Mucosa of gallbladder (tissue), 1 donor: ENCODE measurements at places on chromosomes 4 and X.
A peak's percentile ranks its signal among the peaks of the same experiment; 100 is the strongest.

- no peak for DNase-seq
Measured at GRCh38 chr4:82797405-82798111, 1.0 kb downstream of the SCD5 start.

DNA sequence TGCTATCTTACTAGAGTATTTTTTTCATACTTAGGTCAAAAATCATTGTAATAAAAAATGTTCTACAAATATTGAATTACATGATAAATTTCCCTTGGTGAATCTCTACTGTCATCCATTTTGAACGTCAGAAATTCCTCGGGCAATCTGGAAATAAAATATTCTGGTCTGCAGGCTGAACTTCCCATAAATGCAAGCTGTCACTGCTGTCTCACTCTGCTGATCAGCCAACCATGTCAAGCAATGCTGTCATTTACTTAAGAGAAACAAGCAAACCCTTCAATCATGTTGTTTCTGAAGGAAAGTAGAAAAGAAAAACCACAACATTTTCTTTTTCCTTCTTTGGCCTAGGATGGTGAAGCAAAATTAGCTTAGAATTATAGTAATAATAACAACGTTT, 514.2 kb upstream of the GALNT7 start:
- no peak for DNase-seq

DNA sequence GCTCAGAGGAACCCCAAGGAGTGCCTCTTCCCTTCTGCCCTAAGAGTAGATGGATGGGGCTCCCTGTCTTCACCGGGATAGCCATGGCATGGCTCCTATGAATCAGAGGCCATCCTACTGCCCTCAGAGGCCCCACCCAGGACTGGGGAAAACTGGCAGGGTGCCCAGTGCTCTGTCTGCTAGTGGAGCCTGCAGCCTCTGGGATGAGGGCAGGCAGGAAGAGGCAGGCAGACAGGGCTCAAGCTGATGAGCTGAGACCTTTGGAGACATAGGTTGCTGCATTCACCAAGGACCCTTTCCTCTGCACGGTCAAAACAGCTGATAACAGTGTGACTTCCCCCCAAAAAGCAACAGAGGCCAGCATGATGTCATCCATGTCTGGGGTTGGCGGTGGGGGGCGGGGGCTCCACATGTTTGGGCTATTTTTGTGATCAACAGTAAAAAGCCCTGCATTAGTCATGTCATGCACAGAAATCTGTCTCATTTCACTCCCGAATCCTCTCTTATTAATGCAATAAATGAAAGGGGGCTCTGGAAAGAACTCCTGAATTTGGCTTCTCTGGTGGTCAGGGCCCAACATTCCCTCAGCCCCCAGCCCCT, 207.6 kb upstream of the MAMLD1 start:
- no peak for DNase-seq

GRCh38 chrX:46758163-46758955, 559 bp downstream of the SLC9A7 start:
- DNase-seq, result no peak

DNA sequence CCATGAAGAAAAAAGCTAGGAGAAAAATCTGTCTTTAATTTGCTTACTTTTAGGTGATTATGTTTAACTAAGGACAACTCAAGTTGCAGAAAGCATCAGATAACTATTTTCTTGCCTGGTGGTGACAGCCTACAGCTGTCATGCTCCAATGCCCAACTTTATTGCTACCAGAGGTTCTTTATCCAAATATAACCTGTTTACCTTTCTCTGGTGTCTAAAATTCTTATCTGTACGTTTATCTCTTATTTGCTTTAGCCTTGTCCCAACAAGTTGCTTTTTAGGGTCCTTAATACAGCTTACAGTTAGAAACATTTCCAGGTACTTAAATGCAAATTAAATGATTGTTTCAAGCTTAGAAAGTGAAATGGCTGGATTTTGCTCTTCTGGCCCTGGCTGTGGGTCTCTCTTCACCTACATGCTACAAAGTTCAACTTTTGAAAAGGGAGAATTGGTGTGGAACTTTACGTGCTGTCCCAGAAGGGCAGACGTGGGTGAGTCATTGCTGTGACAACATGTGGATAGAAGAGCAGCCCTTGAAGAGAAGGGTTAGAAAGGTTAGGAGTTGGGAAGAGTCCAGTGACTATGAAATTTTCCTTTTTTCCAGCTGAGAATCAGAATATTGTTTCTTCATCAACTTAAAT, 60.7 kb downstream of the HPGD start:
- DNase-seq, result peak; percentile 28

- DNase-seq, result no peak
Measured at GRCh38 chrX:42414057-42414456, 363.9 kb downstream of the PPP1R2C start.

DNA sequence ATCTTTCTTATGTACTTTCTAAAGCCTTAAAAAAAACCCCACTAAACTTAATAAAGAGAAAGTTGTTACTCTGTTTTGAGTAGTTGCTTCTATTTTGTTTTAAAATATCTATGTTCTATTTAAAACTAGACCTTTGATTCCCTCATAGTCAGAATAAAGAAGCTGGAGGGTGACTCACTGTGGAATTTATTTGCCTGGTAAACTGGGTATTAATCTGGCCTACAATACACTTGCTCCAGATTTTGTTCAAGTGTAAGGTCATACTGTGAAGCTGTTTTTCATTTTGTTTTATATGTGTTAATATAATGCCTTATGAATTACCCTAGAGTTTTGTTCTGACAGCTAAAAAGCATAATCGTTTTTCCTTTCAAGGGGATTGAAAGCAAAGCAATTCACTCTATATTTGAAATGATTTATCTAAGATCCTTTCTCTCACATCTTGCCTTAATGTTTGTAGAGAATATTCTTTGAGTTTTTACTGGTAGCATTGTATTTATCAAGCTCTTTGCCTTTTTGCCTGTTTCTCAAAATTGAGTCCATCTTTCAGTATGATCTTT, 277.4 kb upstream of the PITX2 start:
- DNase-seq, result no peak

DNA sequence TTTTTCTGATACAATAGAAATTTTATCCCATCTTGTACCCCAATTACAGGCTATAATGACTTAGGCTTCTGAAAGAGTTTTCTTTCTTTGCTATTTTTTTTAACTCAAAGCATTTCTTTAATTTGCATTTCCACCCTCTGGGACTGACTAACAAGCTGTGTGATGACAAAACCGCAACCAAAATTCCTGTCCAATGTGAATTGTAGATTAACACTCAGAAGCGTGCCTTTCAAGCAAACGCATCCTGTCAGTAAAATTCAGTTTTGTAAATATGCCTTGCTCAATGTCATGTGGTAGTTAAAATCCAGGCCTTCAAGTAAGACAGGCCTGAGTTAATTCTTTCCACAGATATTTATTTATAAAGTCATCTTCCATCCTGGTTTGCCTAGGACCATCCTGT, 50.3 kb downstream of the STK32B start:
- DNase-seq, result no peak

- DNase-seq, result no peak
Measured at GRCh38 chrX:8190341-8190830, 19.3 kb upstream of the VCX2 start.

DNA sequence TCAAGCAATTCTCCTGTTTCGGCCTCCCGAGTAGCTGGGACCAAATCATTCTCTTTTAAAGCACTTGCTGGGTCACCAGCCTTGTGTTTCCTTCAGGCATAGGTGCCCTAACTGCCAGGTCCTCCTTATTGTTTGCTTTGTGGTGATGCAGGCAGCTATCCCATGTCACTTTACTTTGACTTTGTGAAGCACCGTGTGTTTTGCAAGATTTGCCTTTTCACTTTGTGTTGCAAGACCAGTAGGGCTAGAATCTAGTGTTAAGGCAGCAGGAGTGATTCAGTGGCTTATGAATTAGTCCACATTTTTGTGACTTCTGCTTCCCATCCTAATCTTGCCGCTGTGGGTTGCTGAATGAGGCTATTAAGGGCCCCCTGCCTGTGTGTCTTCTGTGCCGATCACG, 20.2 kb downstream of the SYAP1 start:
- no peak for DNase-seq

DNA sequence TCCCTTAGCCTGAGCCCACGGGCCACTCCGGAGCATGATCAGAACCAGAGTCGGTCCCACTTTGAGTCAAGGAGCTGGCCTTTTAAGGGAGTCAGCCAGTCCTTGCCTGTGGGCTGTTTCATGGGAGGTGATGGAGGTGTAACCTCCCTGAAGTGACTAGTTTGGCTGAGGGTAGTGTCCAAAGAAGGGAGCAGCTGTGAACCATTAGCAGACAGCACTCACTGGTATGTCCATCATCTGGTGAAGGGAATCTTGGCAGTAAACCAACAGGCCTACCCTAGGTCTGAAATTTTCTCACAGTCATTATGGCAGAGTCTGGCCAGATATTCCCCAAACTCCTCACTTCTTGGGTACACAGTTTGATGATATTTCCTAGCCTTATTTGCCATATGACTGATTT, 12.3 kb upstream of the REPS2 start:
- DNase-seq, result no peak

- DNase-seq, result peak; percentile 44
Measured at GRCh38 chr4:107740950-107741701, 21.1 kb upstream of the PAPSS1 start.

- DNase-seq, result no peak
Measured at GRCh38 chr4:2789793-2790582, 2.9 kb upstream of the SH3BP2 start.

- no peak for DNase-seq
Measured at GRCh38 chr4:127737295-127737694, 7.1 kb downstream of the SLC25A31 start.

DNA sequence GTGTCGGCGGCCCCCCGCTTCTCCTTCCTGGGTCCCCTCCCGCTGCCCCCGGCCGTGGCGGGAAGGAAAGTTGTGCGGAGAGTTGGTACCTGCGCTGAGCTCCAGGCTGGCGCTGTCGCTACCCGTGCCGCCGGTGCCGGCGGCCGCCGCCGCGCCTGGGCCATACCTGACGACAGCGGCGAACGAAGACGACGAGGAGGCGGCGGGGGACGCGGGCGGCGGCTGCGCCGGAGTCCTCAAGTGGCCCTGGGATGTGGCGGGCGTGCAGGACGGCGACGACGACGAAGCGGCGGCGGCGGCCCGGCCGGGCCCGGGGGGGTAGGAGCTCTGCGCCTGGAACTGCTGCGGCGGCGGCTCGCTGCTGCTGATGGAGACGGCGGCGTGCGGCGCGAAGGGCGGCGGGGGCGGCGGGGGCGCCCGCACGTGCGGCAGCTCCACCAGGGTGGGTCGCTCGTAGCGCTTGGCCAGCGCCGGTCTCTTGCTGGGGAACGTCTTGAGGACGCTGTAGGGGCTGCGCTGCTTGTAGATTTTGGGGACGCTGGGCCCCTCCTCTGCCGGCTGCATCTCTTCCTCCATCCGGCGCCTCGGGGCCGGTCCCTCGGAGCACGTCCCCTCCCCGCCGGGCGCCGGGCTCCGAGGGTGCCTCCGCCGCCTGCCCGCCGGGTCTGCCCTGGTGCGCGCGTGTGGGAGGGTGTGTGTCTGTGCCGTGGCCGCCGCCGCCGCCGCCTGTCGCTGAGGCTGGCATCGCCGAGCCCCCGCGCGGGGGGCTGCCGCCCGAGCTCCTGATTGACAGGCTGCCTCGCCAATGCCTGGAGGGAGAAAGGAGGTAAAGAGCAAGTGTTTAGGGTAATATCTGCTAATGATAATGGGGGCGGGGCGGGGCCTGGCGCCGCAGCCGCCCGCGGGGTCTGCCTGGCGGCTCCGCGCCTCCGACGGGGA, 618 bp downstream of the BEND4 start:
- no peak for DNase-seq

DNA sequence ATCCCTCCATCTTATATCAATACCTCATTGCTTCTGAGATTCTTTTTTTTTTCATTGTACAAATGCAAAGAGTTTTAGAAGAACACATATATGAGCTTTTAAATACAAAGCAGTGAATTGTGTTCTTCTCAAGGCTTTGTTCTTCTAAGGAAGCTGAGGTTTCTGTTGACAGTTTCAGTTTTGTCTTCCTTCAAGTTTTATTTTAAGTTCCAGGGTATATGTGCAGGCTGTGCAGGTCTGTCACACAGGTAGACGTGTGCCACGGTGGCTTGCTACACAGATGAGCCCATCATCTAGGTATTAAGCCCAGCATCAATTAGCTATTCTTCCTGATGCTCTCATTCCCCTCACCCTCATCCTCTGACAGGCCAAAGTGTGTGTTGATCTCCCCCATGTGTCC, 201.2 kb upstream of the DIPK2B start:
- no peak for DNase-seq

GRCh38 chr4:13728761-13729160, 101.2 kb upstream of the BOD1L1 start:
- DNase-seq, result no peak

- no peak for DNase-seq
Measured at GRCh38 chrX:115988825-115989224, 181.7 kb upstream of the AGTR2 start.

DNA sequence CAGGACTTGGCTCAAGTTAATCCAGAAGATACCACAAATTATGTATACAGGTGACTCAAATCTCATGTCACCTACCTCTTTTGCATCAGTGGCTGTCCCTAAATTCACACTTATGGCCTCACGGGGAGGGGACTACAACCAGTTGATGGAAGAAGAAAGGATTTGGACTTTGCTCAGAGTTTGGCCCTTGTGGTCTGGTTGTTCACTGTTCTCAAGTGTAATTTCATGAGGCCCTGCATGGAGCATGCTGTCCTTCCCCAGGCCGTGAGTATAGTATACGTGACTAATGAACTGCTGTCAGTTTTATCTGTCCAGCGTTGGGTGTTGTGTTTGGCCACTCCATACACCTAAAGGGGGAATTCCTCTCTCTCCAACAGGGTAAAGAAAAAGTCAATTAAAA, 27.5 kb upstream of the LSM6 start:
- DNase-seq, result no peak

GRCh38 chr4:105808750-105809041, 86.6 kb upstream of the NPNT start:
- peak; percentile 35 for DNase-seq

DNA sequence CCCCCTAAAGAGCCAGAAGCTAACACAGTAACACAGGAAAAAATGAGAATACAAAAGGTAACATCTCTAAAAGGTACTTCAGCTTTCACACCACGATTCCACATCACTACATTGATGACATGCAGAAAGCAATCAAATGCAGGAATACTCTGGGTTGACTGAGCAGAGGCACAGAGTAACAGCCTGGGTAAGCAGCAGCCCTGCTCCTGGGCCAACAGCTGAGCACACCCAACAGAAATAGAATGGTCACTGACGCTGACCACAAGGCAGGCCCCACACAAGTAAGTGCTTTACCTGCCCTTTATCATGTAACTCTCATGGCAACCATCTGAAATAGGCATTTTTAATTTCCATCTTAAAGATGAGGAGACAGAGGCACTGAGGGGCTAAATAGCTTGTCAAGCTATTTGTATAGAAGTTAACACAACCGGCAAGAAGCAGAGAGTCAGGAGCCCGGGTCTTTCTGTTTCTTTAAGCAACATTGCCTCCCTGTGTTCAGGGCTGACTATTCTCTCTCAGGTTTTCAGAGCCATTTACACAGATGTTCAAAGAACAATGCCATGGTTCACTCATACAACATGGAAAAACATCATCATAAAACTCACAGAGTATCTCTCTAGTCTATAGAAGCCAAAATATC, 168.9 kb downstream of the ZNF674 start:
- DNase-seq, result peak; percentile 23

GRCh38 chr4:165505958-165506837, 127.4 kb downstream of the CPE start:
- no peak for DNase-seq
